Dermis blood vessel endothelial cell (primary cell): ENCODE measurements at places on chromosomes 5 and 9. TPM values are rescaled to one million over a fixed set of nuclear protein-coding genes. Genes with fewer than 3 reads are reported as not detected.

DNA sequence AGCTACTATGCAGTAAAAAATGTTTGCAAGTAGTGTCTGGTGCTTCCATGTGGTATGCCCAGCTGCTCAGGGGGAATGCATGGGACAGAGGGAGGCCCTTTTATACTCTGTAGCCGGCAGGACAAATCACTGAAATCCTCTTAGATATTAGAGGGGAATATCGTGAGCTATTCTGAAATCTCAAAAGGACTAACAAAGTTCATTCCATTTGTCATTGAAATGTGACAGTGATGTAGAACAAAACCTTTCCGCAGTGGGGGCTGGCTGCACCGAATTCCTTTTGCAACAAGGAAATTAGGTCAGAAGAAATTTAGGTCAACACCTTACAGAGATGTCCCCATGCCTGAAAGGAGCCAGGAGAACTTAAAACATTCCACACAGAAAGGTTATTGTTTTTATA lies 72.4 kb upstream of the MEF2C start:
- no peak for DNase-seq

DNA sequence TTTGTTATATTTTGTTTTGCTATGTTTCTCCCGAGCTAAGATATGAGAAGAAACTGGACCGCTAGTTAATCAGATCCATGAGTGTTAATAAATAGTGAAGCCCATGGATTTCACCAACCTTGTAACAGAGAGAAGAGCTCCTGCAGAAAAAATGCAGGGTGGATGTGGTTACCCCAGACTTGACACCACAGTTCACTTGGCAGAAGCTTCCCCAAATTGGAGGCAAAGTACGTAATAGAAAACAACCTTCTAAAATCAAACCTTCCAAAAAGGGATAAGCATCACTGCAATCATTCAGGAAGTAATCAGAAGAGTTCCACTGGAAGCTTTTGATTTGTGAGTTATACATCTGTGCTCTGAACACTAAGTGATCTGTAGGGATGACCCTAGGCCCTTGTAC lies 267.5 kb downstream of the ACTL7B start:
- DNase-seq, result no peak

- DNase-seq, result no peak
Measured at GRCh38 chr5:75571547-75571946, 39.7 kb upstream of the ANKDD1B start.

- no peak for DNase-seq
Measured at GRCh38 chr9:108552459-108553040, 303.2 kb downstream of the ACTL7B start.

Gene DMRTA1
- under 0.01 and 0.05 TPM in 2 replicates for total RNA-seq

Gene SLC6A3
- total RNA-seq, result not detected in 2 replicates

Gene IL13
- not detected in 2 replicates for total RNA-seq
